Suprapubic skin (tissue), 4 donors: ENCODE measurements at places on chromosomes 12 and 14.

DNA sequence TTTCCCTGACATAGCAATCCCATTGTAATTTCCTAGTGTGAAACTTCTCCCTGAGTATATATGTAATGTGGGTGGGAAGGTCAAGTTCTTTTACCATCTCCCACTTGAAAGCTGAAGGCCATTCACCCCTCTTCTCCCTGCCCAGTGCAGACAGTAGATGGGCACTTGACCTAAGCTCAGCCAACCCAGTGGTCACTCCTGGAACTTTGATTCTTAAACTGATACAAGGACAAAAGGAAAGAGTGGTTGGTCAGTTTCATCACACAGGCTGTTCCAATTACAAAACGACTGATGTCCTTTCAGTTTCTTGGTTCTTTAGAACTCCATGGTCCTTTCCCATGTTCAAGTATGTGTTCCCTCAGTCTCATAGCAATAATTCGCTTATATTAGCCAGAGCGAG, 8.4 kb upstream of the APOLD1 start:
- no peaks in the 10 kb centered on the region for H3K4me1 ChIP-seq
- H3K36me3 ChIP-seq: no peaks in the 10 kb centered on the region
- no peak overlapping the region for H3K4me3 ChIP-seq
- H3K27me3 ChIP-seq: no peaks in the 10 kb centered on the region
- no peak overlapping the region for H3K27ac ChIP-seq

DNA sequence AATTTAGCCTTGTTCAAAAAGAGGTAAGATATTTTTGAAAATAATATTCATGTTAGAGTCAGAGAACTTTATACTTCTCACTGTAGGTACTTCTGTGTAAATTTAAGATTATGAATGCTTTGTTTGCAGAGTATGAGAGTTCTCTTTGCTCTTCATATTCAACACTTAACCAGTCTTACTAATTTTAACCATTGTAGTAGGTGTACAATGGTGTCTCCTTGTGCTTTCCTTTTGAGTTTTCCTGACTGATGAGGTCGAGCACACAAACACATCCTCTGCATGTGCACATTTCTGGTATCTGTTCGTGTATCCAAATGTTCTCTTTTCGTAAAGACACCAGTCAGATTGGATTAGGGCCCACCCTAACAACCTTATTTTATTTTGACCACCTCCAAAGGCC, 45.8 kb downstream of the MIA2 start:
- no peaks in the 10 kb centered on the region for H3K4me1 ChIP-seq
- H3K27ac ChIP-seq: no peak overlapping the region
- H3K36me3 ChIP-seq: peaks cover 30% of the 10 kb centered on the region
- H3K4me3 ChIP-seq: no peak overlapping the region
- H3K27me3 ChIP-seq: no peaks in the 10 kb centered on the region
- DNase-seq: no peak

GRCh38 chr14:33508126-33509062, 442.5 kb downstream of the EGLN3 start:
- H3K27ac ChIP-seq: peak overlapping the region; percentile 8
- no peaks in the 10 kb centered on the region for H3K27me3 ChIP-seq
- H3K4me1 ChIP-seq: no peaks in the 10 kb centered on the region
- no peak overlapping the region for H3K4me3 ChIP-seq

DNA sequence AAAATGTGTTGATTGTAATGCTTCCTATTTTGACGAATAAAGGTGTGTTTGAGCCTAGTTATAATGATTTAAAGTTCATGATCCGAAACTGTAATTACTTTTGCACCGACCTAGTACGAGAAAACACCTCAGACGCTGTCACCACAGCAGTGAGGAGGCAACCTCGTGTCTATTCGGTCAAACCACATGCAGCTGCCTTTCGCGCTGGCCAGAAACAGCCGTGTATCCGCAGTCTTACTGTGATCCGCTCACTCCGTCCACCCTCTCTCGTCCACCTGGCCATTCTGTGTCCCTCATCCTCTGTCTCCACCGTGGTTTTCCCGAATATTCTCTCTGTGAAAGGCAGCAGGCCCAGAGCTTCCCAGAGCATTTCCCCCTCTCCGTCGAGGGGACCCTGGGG, 67.1 kb downstream of the NOC4L start:
- H3K4me1 ChIP-seq: no peaks in the 10 kb centered on the region
- H3K27ac ChIP-seq: no peak overlapping the region
- H3K27me3 ChIP-seq: peaks cover 45% of the 10 kb centered on the region
- no peaks in the 10 kb centered on the region for H3K36me3 ChIP-seq
